HFFc6 (cell line): ENCODE measurements at places on chromosomes 5 and 9. TPM values are rescaled to one million over a fixed set of nuclear protein-coding genes. Genes with fewer than 3 reads are reported as not detected.

SNCB gene
- total RNA-seq = not detected in 3 replicates

FBXL7 gene
- 11.5 to 18.1 TPM (median 14.0 TPM) in 3 replicates for total RNA-seq

HABP4 gene
- total RNA-seq = 20.1 to 24.4 TPM (median 21.6 TPM) in 3 replicates

AQP3 gene
- total RNA-seq = 0.43 and 0.44 TPM in 2 replicates

CEMIP2 gene
- 86.0 and 109 TPM in 2 replicates for total RNA-seq

C9 gene
- 0.16 to 0.18 TPM (median 0.17 TPM) in 3 replicates for total RNA-seq

CAMK2A gene
- total RNA-seq = 0.13 to 0.30 TPM (median 0.18 TPM) in 3 replicates

DNA sequence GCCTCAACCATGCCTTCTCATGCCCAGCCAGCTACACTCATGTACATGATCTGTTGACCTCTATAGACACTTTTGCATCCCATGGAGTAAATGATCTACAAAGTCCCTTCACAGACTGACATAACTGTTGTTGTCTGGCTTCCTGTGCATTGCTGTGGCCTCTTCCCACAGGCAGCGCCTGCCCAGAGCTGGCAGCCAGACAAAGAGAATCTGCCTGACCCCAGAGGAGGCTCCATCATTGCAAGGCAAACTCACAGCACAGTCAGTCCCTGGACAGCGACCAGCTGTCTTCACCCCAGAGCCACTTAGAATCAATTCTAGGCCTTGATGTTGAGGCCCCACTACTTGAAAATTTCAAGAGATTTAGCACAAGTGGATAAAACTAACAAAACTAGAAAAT is 65.5 kb downstream of the INSYN2B start:
- H3K27me3 ChIP-seq = no peaks in the 10 kb centered on the region
- H3K27ac ChIP-seq = no peak overlapping the region
- DNase-seq = peak; percentile 59
- peaks cover 46% of the 10 kb centered on the region for H3K4me1 ChIP-seq
- peaks cover 14% of the 10 kb centered on the region for H3K36me3 ChIP-seq

- no peak overlapping the region for H3K4me3 ChIP-seq
- H3K27ac ChIP-seq = no peak overlapping the region
- no peaks in the 10 kb centered on the region for H3K4me1 ChIP-seq
- no peaks in the 10 kb centered on the region for H3K27me3 ChIP-seq
- no peak for DNase-seq
- peaks cover 7% of the 10 kb centered on the region; the same call in 1 of the 2 replicates for H3K36me3 ChIP-seq
Measured at GRCh38 chr5:106189121-106189809, 1481.5 kb downstream of the EFNA5 start.

DNA sequence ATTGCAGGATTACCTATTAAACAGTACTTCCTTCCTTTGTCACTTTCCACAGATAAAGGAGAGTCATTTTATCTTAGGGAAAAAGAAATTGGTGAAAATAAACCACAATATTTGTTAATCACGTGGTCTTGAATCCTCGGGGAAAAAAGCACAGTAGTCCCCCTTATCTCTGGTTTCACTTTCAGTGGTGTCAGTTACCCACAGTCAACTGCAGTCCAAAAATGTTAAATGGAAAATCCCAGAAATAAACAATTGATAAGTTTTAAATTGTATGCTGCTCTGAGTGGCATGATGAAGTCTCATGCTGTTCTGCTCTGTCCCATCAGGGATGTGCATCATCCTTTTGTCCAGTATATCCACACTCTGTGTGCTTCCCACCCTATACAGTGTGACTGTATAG is 405.2 kb upstream of the MPDZ start:
- no peaks in the 10 kb centered on the region; the same call in 1 of the 2 replicates for H3K4me1 ChIP-seq
- no peaks in the 10 kb centered on the region for H3K36me3 ChIP-seq
- H3K27ac ChIP-seq = no peak overlapping the region
- H3K27me3 ChIP-seq = peaks cover 1% of the 10 kb centered on the region; the same call in 1 of the 2 replicates

DNA sequence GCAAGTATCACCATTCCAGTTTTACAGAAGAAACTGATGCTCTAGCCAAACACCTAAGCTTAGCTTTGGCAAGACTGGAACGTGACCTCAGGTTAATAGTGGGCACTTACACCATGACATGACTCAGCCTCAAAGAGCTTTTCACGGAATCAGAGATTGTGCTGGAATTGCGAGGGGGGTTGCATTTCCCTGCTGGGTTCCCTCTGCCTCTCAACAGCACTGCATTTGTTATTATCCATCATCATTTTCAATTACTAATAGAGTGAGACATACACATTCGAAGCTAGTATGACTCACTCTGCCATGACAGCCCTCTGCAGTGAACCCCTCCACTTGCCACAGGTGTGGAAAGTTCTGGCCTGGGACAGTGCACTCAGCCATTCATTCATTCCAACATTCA is 8.0 kb downstream of the SPOCK1 start:
- H3K27ac ChIP-seq = peak overlapping the region; percentile 37
- no peaks in the 10 kb centered on the region; the same call in 1 of the 2 replicates for H3K36me3 ChIP-seq
- H3K27me3 ChIP-seq = no peaks in the 10 kb centered on the region
- peak overlapping the region; percentile 29; the same call in 1 of the 2 replicates for H3K4me3 ChIP-seq
- peak; percentile 17 for DNase-seq
- H3K4me1 ChIP-seq = peaks cover 78% of the 10 kb centered on the region

GRCh38 chr5:138631096-138631928 is 56.1 kb upstream of the HSPA9 start:
- no peak overlapping the region for H3K27ac ChIP-seq
- no peak overlapping the region for H3K4me3 ChIP-seq
- H3K36me3 ChIP-seq = no peaks in the 10 kb centered on the region
- DNase-seq = no peak
- peaks cover 22% of the 10 kb centered on the region for H3K4me1 ChIP-seq
- peaks cover 6% of the 10 kb centered on the region for H3K27me3 ChIP-seq

DNA sequence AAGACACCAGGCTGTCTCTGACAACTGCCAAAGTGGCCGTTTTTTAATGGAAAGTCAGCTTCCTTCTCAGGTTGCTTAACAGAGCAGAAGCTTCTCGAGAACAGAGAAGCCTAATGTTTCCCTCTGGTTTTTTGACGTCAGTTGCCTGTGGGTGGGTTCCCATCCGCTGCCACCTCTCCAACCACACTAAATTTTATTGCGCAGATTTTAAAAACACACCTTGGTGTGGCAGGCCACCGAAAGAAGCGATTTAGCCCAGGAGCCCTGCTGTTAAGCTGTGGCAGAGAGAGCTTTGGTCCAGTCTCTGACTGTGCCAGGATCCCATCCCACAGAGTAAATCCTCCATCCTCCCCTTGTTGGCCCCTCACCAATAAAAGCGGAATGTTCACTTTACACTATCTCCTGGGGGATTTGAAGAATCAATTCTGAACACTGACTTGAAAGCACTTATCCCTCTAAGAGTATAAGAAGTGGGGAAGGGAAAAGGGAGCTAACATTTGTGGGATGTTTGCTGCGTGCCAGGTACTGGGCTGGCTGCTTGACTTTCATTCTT is 181.6 kb downstream of the AOPEP start:
- peaks cover 2% of the 10 kb centered on the region; the same call in 1 of the 2 replicates for H3K27me3 ChIP-seq
- peaks cover 81% of the 10 kb centered on the region for H3K4me1 ChIP-seq
- no peak for DNase-seq

GRCh38 chr9:134200730-134201129 is 36.4 kb upstream of the RNU6ATAC start:
- no peak for DNase-seq
- no peak overlapping the region for H3K4me3 ChIP-seq
- H3K4me1 ChIP-seq = peaks cover 9% of the 10 kb centered on the region
- H3K27ac ChIP-seq = no peak overlapping the region
- no peaks in the 10 kb centered on the region; the same call in 1 of the 2 replicates for H3K36me3 ChIP-seq
